ENCODE measurements at places on chromosomes 16 and 17.

DNA sequence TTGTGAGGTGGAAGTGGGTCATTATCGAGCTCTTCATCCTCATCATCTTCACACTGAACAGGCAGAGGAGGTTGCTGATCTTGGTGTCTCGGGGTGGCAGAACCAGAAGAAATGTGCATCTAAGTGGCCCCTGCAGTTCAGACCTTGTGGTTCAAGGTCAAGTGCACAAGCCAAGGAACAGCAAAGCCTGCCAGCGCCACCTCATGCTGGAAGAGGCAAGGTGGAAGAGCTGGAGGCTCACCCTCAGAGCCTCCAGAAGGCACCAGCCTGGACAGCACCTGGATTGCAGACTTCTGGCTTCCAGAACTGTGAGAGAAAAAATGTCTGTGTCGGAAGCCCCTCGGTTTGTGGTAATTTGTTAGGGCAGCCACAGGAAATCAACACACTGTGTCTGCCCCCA is 32.7 kb downstream of the IFT140 start:
- peak; percentile 19 for DNase-seq

GRCh38 chr17:2138318-2138717 is 83.4 kb downstream of the HIC1 start:
- peak; percentile 35 for DNase-seq

DNA sequence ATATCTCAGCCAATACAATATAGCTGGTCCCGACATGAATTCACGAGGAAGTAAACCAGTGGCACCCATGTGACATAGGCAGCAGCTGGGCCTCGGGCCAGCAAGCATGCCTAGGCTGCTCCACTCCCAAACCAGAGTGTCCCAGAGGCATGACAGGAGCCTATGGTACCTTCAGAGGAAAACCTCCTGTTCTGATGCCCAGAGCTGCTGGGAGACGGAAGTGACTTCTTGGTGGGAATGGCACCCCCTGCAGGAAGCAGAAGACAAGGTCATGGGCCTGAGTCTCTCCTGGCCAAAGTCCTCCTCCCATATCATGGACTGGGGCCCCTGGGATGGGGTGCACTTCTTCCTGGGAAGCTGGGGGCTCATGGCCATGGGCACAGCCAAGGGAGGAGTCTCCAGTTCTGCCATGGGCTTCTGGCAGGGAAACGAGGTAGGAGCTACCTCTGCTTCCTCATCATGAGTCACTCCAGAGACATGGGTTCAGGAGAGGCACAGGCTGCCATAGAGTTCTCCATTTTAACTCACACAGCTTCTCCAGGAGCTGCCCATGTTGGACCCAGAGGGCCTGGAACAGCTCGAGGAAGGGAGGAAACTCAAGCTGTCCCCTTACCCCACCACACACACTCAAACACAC is 13.4 kb downstream of the FBF1 start:
- DNase-seq: no peak

- no peak for DNase-seq
These were observed 135.5 kb upstream of the CDC42EP4 start for GRCh38 chr17:73447319-73447718.

DNA sequence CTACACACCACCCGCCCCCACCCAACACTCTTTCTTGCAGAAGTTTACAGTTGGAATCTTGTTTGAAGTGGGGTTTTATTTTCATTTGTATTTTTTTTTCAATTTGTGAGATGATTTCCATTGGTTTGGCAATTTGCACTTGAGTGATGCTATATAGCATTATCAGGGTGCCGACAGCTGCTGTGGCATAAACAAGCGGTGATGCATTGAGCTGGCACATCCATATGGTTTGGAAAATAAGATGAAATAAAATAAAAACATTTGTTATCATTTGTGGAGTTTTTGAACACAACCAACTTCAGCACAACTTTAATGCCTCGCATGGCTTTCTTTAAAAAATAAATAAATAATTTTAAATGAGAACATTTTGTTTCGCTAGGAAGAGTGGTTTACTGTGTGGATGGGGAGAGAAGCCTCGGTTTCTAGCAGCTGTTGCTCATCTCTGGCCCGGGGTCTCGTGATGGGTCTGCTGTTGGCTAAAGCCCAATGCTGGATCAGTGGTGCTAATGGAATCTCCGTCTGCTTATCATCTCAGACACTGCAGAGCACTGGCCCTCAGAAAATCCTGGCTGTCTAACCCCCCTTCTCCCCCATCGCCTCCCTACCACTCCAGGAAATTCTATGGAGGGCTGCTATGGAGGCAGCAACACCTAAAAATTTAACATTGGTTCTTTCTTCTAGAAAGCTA is 192.3 kb upstream of the MAF start:
- no peak for DNase-seq

- peak; percentile 73 for DNase-seq
These were observed 6.8 kb downstream of the ZNF267 start for GRCh38 chr16:31880322-31880979.

DNA sequence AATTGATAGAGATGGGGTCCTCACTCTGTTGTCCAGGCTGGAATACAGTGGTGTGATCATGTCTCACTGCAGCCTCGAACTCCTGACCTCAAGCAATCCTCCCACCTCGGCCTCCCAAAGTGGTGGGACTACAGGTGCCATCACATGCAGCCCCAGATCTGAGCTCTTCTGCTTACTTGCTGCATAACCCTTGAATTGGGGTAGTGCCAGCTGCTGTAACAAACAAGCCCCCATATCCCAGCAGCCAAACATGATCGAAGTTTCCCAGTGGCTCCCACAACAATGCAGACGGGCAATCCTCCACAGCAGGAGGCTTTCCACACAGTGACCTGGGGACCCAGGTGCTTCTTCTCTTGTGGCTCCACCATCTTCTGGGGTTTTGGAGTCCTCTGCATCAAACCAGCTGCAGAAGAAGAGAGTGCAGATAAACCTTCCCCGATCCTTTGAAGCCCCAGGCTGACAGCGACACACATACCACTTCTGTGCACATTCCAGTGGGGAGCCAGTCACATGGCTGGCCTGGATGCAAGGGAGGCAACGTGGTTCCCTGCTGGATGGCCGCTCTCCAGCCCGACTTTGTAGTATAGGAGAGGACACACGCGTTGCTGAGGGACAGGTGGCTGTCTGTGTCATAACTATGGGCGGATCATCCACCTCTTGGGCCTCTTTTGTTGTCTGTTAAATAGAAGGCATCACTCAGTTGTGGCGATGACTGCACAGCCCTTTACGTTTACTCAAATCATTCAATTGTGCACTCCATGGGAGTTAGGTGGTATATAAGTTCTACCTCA is 16.7 kb downstream of the SBK1 start:
- DNase-seq: no peak

DNA sequence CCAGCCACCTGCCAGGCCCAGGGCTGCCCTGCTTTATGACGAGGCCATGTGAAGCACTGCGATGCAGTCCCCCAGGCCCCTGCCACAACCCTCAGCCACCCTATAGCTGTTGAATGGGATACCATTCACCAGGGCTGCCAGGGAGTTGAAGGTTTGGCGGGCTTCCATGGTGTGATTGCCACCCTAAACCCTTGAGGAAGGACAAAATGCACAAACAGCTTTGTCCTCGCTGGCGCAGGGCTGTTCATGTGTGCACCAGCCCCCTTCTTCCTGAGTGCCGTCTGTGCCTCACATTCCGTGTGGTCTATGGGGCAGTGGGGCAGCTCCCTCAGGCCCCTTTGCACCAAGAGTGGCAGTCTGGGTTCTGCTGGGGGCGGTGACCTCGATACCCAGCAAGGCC is 25.3 kb downstream of the NARF start:
- DNase-seq: no peak

- no peak for DNase-seq
These were observed 85.1 kb downstream of the ZZEF1 start for GRCh38 chr17:4057731-4058130.

DNA sequence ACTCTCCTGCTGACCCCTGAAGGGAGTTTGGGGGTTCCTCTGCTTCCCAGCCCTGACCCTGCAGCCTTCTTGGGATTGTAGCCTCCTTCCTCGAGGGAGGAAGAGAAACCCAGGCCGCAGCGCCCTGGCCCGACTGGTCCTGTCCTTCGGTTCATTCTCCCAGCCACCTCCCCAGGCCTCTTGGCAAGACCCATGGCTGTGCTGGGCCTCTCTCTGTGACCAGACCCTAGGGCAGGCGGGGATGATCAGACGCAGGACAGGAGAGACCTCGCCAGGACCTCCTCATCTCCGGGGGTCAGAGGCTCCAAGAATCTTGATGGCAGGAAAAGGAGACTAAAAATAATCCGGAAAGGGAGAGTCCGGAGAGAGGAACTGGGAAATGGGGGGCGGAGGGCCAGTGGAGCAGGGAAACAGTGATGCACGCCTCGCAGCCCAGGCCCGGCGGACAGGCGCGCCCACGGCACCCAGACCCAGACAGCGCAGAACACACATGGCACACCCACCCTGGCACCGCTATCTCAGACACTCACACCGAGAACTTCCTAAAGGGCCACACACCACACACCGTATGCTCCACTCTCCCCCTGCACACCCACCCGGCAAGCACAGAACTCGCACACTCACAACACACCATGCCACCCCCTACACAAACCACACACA is 1.2 kb downstream of the ARHGEF15 start:
- no peak for DNase-seq

- no peak for DNase-seq
These were observed 7.6 kb downstream of the CBFA2T3 start for GRCh38 chr16:88969361-88969831.

GRCh38 chr17:6651354-6651918 is at the start of the genes C17orf100 and MED31:
Gene C17orf100 (plus strand): TSS chr17:6651762. CDS start chr17:6651914, 152 bp downstream.
Gene MED31 (minus strand): TSS chr17:6651605. CDS start chr17:6651528, 77 bp downstream.
- peak; percentile 97 for DNase-seq

GRCh38 chr17:45430738-45431530 is 1.7 kb downstream of the ARHGAP27 start:
- DNase-seq: peak; percentile 59

GRCh38 chr17:70308618-70309017 is 139.3 kb downstream of the KCNJ2 start:
- no peak for DNase-seq

GRCh38 chr16:1991948-1992703 is 2.4 kb downstream of the SYNGR3 start:
- DNase-seq: peak; percentile 99

GRCh38 chr16:88005181-88005581 is 53.9 kb downstream of the BANP start:
- DNase-seq: peak; percentile 28

GRCh38 chr17:15392326-15392741 is 50.9 kb upstream of the TEKT3 start:
- DNase-seq: no peak

GRCh38 chr16:52545222-52545897 is 1.6 kb downstream of the TOX3 start:
- DNase-seq: no peak

- no peak for DNase-seq
These were observed 145.0 kb upstream of the ASIC2 start for GRCh38 chr17:33438139-33438538.

DNA sequence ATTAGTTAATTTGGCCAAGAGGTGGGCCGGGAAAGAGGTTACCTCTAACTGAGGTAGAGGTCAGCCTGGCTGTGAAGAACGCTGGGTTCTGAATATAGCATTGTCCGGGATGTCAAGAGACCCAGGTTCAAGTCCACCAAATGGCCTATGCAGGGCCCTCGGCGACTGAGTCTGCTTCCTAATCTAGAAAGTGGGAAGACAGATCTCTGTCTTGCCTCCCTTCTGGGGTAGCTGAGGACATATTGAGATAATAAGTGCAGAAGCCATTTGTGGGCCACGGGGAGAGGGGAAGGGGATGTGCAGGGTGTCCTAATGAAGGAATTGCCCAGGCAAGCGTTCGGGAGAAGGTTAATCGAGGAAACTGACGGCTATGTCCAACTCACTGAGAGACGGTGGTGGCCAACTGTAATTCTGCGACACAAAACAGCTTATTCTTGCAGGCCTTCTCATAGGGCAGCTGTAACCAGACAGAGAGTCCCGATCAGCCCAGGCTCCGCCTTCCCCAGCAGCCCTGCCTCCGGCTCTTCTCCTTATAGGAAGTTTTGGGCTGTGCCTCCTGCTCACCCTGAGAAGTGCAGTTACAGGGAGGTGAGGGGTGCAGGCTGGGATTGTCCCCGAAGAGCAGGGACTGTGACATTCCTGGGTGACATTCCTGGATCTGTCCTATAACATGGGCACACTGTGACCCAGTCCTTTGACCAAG is 15.9 kb downstream of the HASPIN start:
- no peak for DNase-seq

GRCh38 chr17:79365836-79366770 is 244.7 kb downstream of the RBFOX3 start:
- DNase-seq: no peak

DNA sequence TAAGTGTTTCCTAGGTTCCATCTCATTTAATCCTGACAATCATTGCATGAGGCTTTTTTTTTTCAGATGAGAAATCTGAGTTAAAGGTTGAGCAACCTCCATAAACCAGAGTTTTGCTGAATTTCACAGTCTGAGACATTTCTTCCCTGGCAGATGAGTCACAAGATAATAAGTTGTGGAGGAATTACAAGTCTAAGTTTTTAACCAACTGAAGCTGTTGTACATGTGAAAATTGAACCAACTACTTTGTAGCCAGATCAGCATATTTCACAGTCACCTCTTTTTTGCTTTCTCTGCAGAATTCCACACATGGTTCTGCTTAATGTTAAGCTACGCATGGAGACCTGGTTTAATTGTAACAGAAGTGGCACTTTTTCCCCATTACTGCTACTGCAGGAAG is 765.6 kb downstream of the CDH11 start:
- DNase-seq: no peak

GRCh38 chr16:89046491-89046890 is 47.2 kb upstream of the ACSF3 start:
- DNase-seq: no peak

DNA sequence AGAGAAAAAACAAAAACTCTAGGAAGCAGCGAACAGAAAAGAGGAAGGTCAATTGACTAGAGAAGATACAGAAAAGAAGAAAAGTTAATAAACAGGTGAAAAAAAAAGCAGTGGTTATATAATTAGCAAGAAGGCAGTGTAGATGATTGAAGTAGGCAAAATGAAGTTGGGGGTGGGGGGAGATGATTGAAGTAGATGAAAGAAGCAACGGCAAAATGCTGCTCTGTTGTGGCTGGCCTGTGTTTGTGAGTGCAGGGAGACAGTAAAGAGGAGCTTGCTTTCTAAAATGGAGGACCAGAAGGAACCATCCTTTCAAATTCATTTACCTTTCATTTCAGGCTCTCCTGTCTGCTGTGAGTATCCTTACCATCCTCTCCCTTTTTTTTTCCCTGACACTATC is 3.6 kb downstream of the EVI2B start:
- DNase-seq: peak; percentile 51

- DNase-seq: no peak
These were observed 102.8 kb downstream of the FOXL1 start for GRCh38 chr16:86681031-86681756.

DNA sequence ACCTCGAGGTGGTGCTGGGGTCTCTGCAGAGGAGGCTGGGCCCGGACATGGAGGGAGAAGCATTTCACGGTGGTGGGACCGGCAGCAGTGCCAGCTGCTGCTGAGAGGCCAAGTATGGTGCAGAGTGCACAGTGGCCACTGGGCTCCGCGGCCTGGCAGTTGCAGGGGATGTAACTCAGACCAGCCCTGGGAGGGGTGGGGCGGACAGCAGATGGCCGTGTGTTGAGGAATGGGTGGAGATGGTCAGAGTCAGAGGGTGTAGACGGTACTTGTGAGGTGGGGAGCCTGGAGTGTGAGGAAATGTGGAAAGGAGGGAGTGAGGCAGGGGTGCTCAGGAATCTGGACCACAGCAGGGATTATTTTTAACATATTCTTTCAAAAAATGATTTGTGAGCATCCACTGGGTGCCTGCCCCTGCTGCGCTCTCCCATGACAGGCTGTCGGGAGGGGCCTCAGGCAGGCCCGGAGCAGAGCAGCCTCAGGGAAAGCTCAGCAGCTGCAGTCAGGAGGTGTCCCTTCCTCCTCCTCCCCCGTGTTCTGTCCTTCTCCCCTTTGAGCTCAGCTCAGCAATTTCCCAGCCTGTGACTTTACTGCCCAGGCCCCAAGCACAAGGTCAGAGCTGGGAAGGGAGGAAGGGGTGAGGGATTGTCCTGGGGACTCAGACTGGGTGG is 113.1 kb downstream of the RAP1GAP2 start:
- DNase-seq: no peak

Data from activated CD4-positive, alpha-beta memory T cell treated with anti-CD3 and anti-CD28 coated beads for 36 hours (primary cell).